Right ventricle myocardium inferior (tissue), 1 donor: ENCODE measurements at places on chromosomes 11 and 22. TPM values are rescaled to one million over a fixed set of nuclear protein-coding genes. Genes with fewer than 3 reads are reported as not detected.

Gene OR51G2
- not detected for total RNA-seq

Gene CREB3L1
- 64.1 TPM for total RNA-seq

Gene MUC6
- total RNA-seq = not detected

Gene CDCA5
- total RNA-seq = 1.7 TPM

Gene PDE3B
- 4.5 TPM for total RNA-seq

Gene SERPIND1
- total RNA-seq = not detected

Gene NXPE4
- total RNA-seq = not detected

Gene CHST1
- 3.2 TPM for total RNA-seq

Gene OR4S2
- not detected for total RNA-seq

Gene MS4A12
- total RNA-seq = not detected

Gene APOBEC3A
- 0.78 TPM for total RNA-seq

Gene TUB
- total RNA-seq = 21.4 TPM

Gene PHOX2A
- not detected for total RNA-seq

Gene RCOR2
- total RNA-seq = 11.1 TPM

Gene CCDC87
- total RNA-seq = 0.27 TPM

Gene SPTBN2
- total RNA-seq = 0.95 TPM

Gene KCNE3
- total RNA-seq = 2.9 TPM

Gene ATP5MG
- total RNA-seq = 762 TPM

Gene CASP1
- total RNA-seq = 11.9 TPM

Gene IFITM10
- 0.92 TPM for total RNA-seq

Gene PRR5
- 2.9 TPM for total RNA-seq

Gene MIF
- total RNA-seq = 272 TPM

Gene MAJIN
- total RNA-seq = not detected

Gene H19
- total RNA-seq = 611 TPM

Gene CARD18
- total RNA-seq = 0.89 TPM

Gene VSIG10L2
- 0.30 TPM for total RNA-seq

Gene EHF
- total RNA-seq = 2.9 TPM

Gene ABTB2
- 14.3 TPM for total RNA-seq

Gene CCDC81
- 0.22 TPM for total RNA-seq
